ENCODE measurements at places on chromosomes 4 and X. TPM values are rescaled to one million over a fixed set of nuclear protein-coding genes. Genes with fewer than 3 reads are reported as not detected.

The QRFPR gene
- not detected for total RNA-seq

DNA sequence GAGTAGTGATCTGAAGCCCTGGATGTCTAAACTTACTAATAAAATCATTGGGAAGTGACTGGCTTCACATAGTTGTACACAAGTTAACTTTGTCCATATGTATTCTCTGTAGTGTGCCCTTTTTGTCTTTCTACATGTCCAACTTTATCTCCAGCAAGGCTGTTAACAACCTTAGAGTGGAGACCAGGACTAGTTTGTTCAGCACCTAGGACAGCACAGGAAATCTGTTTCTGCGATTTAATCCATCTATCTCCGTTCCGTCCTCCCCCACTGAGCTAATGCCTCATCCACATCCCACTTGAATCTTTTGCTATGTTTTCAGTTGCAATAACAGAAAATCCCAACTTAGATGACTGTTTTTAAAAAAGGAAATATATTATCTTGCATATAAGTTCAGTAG is 3.4 kb upstream of the ARR3 start:
- no peak overlapping the region for H3K27ac ChIP-seq
- H3K4me1 ChIP-seq, result no peaks in the 10 kb centered on the region
- no peaks in the 10 kb centered on the region for H3K27me3 ChIP-seq
- DNase-seq, result no peak
- H3K36me3 ChIP-seq, result no peaks in the 10 kb centered on the region

The RHOXF1 gene
- total RNA-seq, result 0.69 TPM

The TBC1D14 gene
- 33.8 TPM for total RNA-seq

DNA sequence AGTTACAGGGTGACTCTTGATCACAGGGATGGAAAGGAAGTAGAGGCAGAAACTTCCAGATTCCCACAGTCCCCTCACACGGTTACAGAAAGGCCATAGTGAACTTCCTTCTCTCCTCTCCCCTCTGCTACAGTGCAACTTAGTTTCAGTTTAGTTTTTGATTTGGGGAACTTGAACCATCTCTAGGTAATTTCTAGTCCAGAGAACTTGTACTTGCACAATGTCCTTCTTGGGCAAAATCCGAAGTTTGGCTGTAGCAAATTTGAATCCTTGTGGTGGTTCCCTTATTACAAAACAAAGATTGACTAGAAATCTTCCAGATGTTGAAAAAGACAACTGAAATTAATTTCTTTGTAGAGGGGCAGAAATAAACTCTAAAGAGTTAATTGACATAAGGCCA is 1.2 kb upstream of the BLTP1 start:
- no peak overlapping the region for H3K4me3 ChIP-seq
- no peaks in the 10 kb centered on the region for H3K36me3 ChIP-seq
- H3K4me1 ChIP-seq, result peaks cover 4% of the 10 kb centered on the region
- no peak overlapping the region for H3K27ac ChIP-seq

- no peaks in the 10 kb centered on the region for H3K27me3 ChIP-seq
- DNase-seq, result no peak
- H3K36me3 ChIP-seq, result peaks cover 12% of the 10 kb centered on the region
- H3K27ac ChIP-seq, result no peak overlapping the region
- no peak overlapping the region for H3K4me3 ChIP-seq
- no peaks in the 10 kb centered on the region for H3K4me1 ChIP-seq
These were observed 28.2 kb downstream of the ANXA5 start for GRCh38 chr4:121668368-121669162.

The RBM47 gene
- 20.7 TPM for total RNA-seq

DNA sequence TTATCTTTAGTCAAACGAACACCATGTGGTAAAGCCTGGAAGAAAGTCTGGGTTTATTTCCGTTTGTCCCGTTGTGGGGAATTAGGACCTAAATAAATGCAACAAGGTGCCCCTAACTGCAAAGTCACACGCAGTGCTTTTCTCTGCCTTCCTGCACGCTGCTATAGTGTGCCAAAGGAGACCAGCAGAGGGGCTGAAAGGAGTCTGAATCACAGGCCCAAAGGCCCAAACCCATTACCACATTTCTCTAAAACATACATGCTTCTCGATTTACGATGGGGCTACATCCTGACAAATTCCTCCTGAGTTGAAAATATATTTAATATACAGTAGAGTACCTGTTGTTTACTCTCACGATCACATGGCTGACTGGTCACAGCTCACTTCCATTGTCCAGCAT is 4.5 kb downstream of the VEGFC start:
- H3K4me1 ChIP-seq, result no peaks in the 10 kb centered on the region
- H3K27ac ChIP-seq, result no peak overlapping the region
- no peaks in the 10 kb centered on the region for H3K27me3 ChIP-seq
- H3K4me3 ChIP-seq, result no peak overlapping the region
